Prostate gland (tissue), 2 donors: ENCODE measurements at places on chromosomes 4 and X. TPM values are rescaled to one million over a fixed set of nuclear protein-coding genes. Genes with fewer than 3 reads are reported as not detected.

GRCh38 chrX:134650701-134651100 lies 7.6 kb downstream of the PLAC1 start:
- no peak overlapping the region for H3K4me3 ChIP-seq
- no peak for DNase-seq
- H3K27me3 ChIP-seq, result no peaks in the 10 kb centered on the region

The EMCN gene
- 78.1 TPM for total RNA-seq

The GYPA gene
- not detected for total RNA-seq

- no peak for DNase-seq
- H3K27me3 ChIP-seq, result no peaks in the 10 kb centered on the region
- H3K4me1 ChIP-seq, result no peaks in the 10 kb centered on the region
- H3K36me3 ChIP-seq, result no peaks in the 10 kb centered on the region
Measured at GRCh38 chr4:136392576-136392975, 1139.7 kb downstream of the PCDH18 start.

- no peaks in the 10 kb centered on the region for H3K36me3 ChIP-seq
- no peak overlapping the region for H3K4me3 ChIP-seq
- DNase-seq, result no peak
- no peak overlapping the region for H3K27ac ChIP-seq
Measured at GRCh38 chr4:118086344-118086743, 52.1 kb downstream of the NDST3 start.

The BCLAF3 gene
- 10.1 TPM for total RNA-seq

DNA sequence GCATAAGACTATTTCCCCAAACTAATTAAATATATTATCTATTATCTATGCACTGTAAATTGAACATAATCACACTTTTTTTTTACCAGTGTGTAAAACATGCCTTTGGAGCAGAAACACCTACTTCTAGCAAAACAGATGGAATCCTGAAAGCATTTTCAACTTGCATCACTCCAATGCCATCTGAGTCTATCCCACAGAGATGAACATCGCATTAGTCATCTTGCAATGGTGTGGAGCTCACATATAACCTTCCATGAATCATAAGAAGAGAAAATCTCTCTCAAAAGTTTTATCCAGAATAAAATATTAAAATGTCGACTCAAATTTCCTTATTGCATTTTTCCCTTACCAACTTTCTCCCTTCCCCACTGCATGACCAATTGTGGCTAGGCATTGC lies 406.7 kb upstream of the ACTRT1 start:
- H3K4me3 ChIP-seq, result no peak overlapping the region
- no peak overlapping the region for H3K27ac ChIP-seq
- DNase-seq, result no peak

DNA sequence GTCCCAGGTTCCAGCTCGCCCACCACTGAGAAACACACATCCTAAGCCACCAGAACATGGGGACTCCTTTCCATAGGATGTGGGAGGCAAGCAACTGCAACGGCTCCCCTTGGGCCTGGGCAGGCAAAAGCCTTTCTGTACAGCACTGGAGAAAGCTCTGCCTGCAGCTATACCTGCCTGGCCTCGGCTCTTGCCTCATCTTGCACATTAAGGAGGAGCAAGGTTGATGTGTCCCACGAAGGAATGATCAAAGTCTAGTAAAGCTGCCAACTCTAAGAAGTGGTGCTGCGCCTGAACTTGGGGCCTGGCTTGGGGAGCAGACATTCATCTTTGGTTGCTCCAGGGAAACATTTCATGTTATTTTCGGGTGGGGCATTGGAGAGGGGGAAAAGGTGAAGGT lies 19.6 kb downstream of the CCNG2 start:
- H3K4me3 ChIP-seq, result no peak overlapping the region
- H3K36me3 ChIP-seq, result no peaks in the 10 kb centered on the region
- no peak overlapping the region for H3K27ac ChIP-seq
- no peaks in the 10 kb centered on the region for H3K4me1 ChIP-seq

- H3K27me3 ChIP-seq, result no peaks in the 10 kb centered on the region
- no peak overlapping the region for H3K27ac ChIP-seq
- no peaks in the 10 kb centered on the region for H3K36me3 ChIP-seq
- no peaks in the 10 kb centered on the region for H3K4me1 ChIP-seq
- no peak for DNase-seq
Measured at GRCh38 chr4:111074523-111075114, 451.7 kb upstream of the PITX2 start.

The REPS2 gene
- total RNA-seq, result 46.5 TPM

The GDPD2 gene
- not detected for total RNA-seq

DNA sequence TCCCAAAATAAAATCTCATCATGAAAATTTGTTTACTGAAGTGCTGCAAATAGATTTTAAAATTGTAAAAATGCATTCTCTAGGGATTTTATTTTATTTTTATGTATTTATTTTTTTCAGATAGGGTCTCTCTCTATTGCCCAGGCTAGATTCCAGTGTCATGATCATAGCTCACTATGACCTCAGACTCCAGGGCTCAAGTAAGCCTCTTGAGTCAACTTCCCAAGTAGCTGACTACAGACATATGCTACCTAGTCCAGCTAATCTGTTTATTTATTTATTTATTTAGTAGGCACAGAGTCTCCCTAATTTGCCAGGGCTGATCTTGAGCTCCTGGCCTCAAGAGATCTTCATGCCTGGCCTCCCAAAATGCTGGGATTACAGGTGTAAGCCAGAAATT lies 317.7 kb upstream of the ANXA10 start:
- H3K27ac ChIP-seq, result no peak overlapping the region
- no peaks in the 10 kb centered on the region for H3K27me3 ChIP-seq
- H3K36me3 ChIP-seq, result no peaks in the 10 kb centered on the region
- DNase-seq, result no peak
- no peaks in the 10 kb centered on the region for H3K4me1 ChIP-seq
- H3K4me3 ChIP-seq, result no peak overlapping the region

GRCh38 chr4:123381996-123382395 lies 14.6 kb upstream of the SPRY1 start:
- H3K4me1 ChIP-seq, result peaks cover 2% of the 10 kb centered on the region
- H3K4me3 ChIP-seq, result no peak overlapping the region
- DNase-seq, result no peak

GRCh38 chr4:104472766-104473165 lies 21.9 kb downstream of the CXXC4 start:
- H3K4me1 ChIP-seq, result no peaks in the 10 kb centered on the region
- H3K27me3 ChIP-seq, result no peaks in the 10 kb centered on the region
- DNase-seq, result no peak
- no peak overlapping the region for H3K4me3 ChIP-seq

GRCh38 chr4:113760795-113761619 lies 531 bp downstream of the CAMK2D start:
- no peaks in the 10 kb centered on the region for H3K4me1 ChIP-seq
- no peaks in the 10 kb centered on the region for H3K27me3 ChIP-seq
- H3K4me3 ChIP-seq, result peak overlapping the region; percentile 65

The TMEM271 gene
- total RNA-seq, result not detected
